ENCODE measurements at places on chromosomes 2 and 18. TPM values are rescaled to one million over a fixed set of nuclear protein-coding genes. Genes with fewer than 3 reads are reported as not detected.

GRCh38 chr18:30940952-30941539 lies 101.5 kb downstream of the DSC3 start:
- no peak overlapping the region for H3K4me3 ChIP-seq
- no peaks in the 10 kb centered on the region for H3K36me3 ChIP-seq
- H3K27me3 ChIP-seq, result no peaks in the 10 kb centered on the region
- no peak overlapping the region for H3K27ac ChIP-seq

MALL gene
- not detected for total RNA-seq

GRCh38 chr2:6368281-6368680 lies 497.4 kb downstream of the CMPK2 start:
- H3K4me1 ChIP-seq, result no peaks in the 10 kb centered on the region
- H3K36me3 ChIP-seq, result no peaks in the 10 kb centered on the region
- no peak overlapping the region for H3K27ac ChIP-seq
- no peak for DNase-seq
- H3K4me3 ChIP-seq, result no peak overlapping the region
- H3K27me3 ChIP-seq, result no peaks in the 10 kb centered on the region

DNA sequence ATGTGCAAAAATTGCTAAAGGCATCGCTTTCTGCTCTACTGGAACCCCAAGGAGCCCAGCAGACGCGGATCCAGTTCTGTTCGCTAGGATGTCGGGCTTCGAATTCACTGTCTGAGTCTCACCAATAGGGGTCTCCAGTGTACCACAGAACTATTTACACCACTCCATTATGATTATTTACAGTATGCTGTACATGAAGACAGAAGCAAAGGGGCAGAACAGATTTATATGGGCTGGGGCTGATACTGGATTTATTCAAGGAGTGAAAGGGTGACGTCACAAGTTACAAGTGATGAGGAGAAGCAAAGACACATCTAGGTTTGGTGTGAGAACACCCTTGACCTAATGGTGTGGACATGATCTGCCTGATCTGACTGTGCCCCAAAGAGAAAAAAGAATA lies 185.3 kb upstream of the ATP5MC3 start:
- no peak for DNase-seq
- H3K36me3 ChIP-seq, result no peaks in the 10 kb centered on the region
- H3K27ac ChIP-seq, result no peak overlapping the region
- H3K4me1 ChIP-seq, result no peaks in the 10 kb centered on the region

KCNG2 gene
- total RNA-seq, result not detected

DNA sequence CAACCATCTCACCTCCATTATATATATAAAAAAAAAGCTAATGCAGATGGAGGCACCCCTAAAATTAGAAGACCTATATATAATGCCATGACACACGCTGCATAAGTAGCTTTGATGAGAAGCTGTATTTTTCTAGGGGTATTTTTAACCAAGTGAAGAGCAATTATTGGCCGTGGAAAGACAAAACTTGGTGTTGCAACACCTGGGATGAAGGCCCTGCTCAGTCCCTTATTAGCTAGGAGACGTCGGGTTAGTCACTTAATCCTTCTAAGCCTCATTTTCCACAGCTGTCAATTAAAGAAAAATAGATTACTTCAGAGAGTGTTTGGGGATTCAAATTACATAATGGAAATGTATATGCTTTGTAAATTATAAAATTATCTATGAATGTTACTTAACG lies 63.0 kb downstream of the WDR75 start:
- no peaks in the 10 kb centered on the region for H3K27me3 ChIP-seq
- H3K4me3 ChIP-seq, result no peak overlapping the region
- H3K4me1 ChIP-seq, result peaks cover 8% of the 10 kb centered on the region
- no peak for DNase-seq

DNA sequence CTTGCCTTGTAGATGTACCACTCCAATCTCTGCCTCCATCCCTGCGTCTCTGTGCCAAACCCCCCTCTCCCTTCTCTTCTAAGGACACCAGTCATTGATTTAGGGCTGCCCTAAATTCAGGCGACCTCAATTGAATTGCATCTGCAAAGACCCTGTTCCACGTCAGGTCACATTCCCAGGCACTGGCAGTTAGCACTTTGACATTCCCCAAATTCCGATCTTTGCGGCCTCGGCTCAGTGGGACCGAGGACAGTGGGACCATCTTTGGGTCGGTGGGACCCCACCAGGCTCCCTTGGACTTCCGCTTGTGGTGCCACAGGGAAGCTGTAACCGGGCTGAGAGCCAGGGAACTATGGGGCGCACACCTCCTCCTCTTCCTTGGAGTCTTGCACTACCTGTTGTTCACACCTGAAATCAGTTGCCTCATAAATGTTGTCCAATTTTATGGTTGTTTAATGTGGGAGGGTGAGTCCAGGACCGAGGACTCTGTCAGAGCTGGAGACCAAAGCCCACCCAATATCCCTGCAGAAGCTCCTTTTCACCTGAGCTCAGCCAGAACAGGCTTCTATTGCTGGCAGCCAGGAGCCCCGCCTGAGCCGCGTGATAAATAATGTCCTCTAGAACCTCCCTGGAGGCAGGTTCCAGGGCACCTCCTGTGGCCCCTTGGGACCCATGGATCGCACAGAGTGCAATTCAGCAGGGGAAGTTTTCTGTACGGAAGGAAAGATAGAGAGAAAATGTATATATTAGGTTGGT lies 271.6 kb downstream of the EIPR1 start:
- no peak for DNase-seq
- no peaks in the 10 kb centered on the region for H3K4me1 ChIP-seq
- peaks cover 2% of the 10 kb centered on the region for H3K27me3 ChIP-seq
- no peak overlapping the region for H3K27ac ChIP-seq

CNGA3 gene
- total RNA-seq, result not detected

- H3K4me3 ChIP-seq, result no peak overlapping the region
- no peaks in the 10 kb centered on the region for H3K36me3 ChIP-seq
- no peak overlapping the region for H3K27ac ChIP-seq
- no peak for DNase-seq
- no peaks in the 10 kb centered on the region for H3K27me3 ChIP-seq
Observed at GRCh38 chr2:130796290-130796689, 40.4 kb upstream of the ARHGEF4 start.

DNA sequence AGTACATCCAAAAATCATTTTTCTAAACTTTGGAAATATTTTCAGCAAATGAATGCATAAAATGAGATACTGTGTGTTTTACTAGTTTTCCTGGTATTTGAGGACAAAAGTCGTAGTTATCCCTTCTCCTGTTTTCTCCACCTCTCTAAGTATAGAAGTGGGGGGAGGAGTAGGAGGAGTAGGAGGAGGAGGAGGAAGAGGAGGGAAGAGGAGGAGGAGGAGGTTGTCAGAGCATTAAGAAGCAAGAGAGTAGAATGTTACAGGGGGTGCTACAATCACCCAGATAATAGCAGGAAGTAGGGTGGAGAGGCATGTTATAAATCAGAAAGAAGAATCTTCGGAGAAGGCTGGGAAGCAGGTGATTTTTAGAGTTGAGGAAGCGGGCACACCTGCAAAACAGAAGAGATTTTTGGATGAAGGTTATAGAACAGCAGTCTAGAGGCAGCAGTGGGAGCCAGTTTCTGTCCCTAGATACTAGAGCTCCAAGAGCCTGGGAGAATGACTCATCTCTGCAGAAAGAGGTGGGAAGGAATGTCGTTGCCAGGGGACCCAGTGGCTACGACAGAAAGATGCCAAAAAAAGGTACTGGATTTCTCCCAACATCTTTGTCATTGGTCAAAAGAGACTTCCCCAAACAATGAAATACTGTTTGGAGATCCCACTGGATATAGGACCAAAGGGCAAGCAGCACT lies 44.2 kb upstream of the AQP4 start:
- no peaks in the 10 kb centered on the region for H3K36me3 ChIP-seq
- no peaks in the 10 kb centered on the region for H3K4me1 ChIP-seq
- DNase-seq, result no peak
- H3K4me3 ChIP-seq, result no peak overlapping the region
- no peaks in the 10 kb centered on the region for H3K27me3 ChIP-seq

DNA sequence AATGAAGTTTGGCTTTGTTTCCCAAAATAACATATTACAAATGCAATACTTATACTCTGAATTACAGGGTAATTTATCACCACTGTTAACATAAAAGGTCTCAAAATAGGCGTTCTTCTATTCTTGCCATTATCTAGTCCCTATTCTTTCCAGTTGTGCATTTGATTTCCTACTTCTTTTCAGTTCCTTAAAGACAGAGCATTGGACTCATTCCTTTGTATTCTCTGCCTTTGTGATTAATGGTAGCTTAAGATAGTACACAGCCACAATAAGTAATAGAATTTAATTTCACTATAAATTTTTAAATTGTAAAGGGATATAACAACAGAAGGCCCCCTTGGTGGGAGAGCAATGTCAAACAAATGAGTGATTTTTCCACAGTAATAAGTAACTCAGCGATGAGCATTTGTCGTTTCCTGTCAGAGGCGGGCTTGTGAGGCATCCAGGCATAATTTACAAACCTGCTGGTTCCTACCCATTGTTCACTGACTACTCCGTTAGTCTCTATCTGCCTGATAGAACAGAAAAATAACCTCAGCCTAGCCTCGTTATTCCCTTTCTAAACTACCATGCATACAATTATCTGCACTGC lies 456.6 kb upstream of the REG3G start:
- no peak overlapping the region for H3K4me3 ChIP-seq
- H3K27me3 ChIP-seq, result no peaks in the 10 kb centered on the region
- H3K36me3 ChIP-seq, result no peaks in the 10 kb centered on the region

DNA sequence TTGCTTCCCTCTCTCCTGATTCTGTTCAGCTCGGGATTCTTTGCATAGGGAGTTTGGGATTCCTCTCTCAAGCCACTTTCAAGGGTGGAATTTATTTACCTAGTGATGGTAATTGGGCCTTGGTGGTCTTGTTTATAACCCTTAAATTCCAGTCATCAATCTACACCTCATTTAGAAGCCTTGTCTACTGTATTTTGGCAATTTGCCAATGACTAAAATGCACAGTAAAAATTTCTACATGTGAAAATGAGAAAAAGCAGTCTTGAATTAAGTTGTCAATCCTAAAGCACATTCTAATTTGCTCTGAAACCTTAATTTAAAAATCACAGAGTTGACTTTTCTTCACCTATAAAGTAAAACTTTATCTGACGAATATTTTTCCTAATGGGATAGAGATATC lies 749.2 kb upstream of the CRIM1 start:
- H3K4me3 ChIP-seq, result no peak overlapping the region
- H3K36me3 ChIP-seq, result no peaks in the 10 kb centered on the region
- DNase-seq, result no peak
- no peaks in the 10 kb centered on the region for H3K4me1 ChIP-seq

MFSD2B gene
- 0.28 TPM for total RNA-seq

DNA sequence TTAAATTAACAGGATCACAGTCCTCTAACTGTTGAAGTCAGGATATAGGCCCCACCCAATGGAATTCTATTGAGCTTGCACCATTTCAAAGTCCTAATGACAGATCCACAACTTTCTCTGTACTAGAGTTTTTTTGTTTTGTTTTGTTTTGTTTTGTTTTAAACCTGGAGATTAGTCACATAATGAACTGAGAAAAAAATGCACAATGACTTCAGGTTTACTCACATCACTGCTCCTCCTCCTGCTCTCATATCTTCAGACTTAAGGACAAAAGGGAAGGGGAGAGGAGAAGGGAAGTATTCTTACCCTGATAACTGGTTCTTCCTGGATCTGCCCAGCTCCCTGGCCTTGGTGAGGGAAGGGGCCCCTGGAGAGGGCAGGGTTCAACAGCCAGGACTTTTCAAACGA lies 208.2 kb upstream of the EPHA4 start:
- no peak overlapping the region for H3K27ac ChIP-seq
- no peak for DNase-seq
- no peaks in the 10 kb centered on the region for H3K27me3 ChIP-seq
- H3K36me3 ChIP-seq, result no peaks in the 10 kb centered on the region
- no peak overlapping the region for H3K4me3 ChIP-seq

GRCh38 chr2:196233021-196233804 lies 61.8 kb upstream of the STK17B start:
- no peak overlapping the region for H3K4me3 ChIP-seq
- no peak for DNase-seq
- peak overlapping the region; percentile 19 for H3K27ac ChIP-seq
- H3K4me1 ChIP-seq, result peaks cover 58% of the 10 kb centered on the region

GRCh38 chr2:120844070-120844738 lies 108.5 kb downstream of the GLI2 start:
- no peaks in the 10 kb centered on the region for H3K36me3 ChIP-seq
- H3K4me3 ChIP-seq, result no peak overlapping the region
- H3K27me3 ChIP-seq, result peaks cover 5% of the 10 kb centered on the region
- no peak overlapping the region for H3K27ac ChIP-seq

- H3K27ac ChIP-seq, result no peak overlapping the region
- DNase-seq, result no peak
- no peaks in the 10 kb centered on the region for H3K27me3 ChIP-seq
- H3K4me3 ChIP-seq, result no peak overlapping the region
Observed at GRCh38 chr2:33478968-33479731, 2.7 kb downstream of the RASGRP3 start.

DNA sequence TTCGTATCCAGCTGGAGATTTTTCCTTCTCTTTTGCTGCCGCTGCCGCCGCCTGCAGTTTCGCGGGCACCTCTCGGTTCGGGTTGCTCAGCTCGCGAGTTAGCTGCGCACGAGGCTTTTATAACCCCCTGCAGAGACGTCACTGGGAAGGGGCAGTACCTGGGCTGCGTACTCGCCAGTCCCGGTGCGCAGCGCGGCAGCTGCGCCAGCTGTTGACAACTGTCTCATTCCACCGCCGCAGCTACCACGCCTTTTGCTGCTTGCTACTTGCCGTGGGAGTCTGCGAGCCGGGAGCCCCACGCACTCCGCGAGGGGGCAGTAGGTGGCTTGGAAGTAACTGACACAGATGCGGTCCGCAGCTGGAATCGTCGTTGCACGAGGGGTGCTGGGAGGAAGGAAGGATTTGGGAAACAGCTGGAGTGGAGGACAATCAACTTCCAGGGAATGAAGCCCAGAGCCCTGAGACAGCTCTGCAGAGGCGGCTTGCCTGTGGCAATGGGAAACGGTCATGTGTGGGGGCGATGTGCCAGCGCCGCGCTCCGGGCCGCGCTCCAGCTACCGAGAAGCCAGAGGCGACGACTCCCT lies at the start of gene TACR1:
Gene TACR1 (minus strand): TSS at position 93 of the 584 bp plus-strand sequence. CDS start 586 bp downstream, outside the sequence.
- H3K4me3 ChIP-seq, result peak within 1 kb of the TSS; percentile 15
- H3K4me1 ChIP-seq, result peaks cover 19% of the 10 kb centered on the region
- no peak within 1 kb of the TSS for H3K27ac ChIP-seq

Data from CD4-positive, alpha-beta T cell (primary cell).